ENCODE measurements at places on chromosomes 5 and 9.

GRCh38 chr9:101235105-101235866 lies 149.5 kb downstream of the BAAT start:
- DNase-seq: no peak

DNA sequence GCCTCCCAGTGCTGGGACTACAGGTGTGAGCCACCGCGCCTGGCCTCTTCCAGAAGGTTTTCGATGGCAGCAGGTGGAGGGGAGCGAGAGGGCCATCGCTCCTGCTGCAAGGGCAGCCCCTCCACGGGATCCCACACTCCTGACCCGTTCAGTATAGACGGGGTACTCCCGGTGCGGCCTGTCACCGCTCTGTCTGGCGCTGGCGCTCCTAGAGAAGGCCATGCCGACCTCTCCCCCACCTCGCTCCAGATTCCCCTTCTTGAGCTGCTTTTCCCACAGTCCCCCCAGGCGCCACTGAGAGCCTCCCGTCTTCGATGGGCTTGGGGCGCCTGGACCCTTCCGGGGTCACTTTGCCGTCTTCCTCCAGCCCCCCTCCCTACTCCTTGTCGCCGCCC lies 4.3 kb upstream of the SQSTM1 start:
- no peak for DNase-seq

GRCh38 chr5:9057406-9058000 lies 488.4 kb downstream of the SEMA5A start:
- DNase-seq: no peak

GRCh38 chr5:69035665-69036064 lies 58.1 kb upstream of the SLC30A5 start:
- no peak for DNase-seq

GRCh38 chr5:150789943-150790611 lies 11.5 kb downstream of the SMIM3 start:
- DNase-seq: peak; percentile 32

DNA sequence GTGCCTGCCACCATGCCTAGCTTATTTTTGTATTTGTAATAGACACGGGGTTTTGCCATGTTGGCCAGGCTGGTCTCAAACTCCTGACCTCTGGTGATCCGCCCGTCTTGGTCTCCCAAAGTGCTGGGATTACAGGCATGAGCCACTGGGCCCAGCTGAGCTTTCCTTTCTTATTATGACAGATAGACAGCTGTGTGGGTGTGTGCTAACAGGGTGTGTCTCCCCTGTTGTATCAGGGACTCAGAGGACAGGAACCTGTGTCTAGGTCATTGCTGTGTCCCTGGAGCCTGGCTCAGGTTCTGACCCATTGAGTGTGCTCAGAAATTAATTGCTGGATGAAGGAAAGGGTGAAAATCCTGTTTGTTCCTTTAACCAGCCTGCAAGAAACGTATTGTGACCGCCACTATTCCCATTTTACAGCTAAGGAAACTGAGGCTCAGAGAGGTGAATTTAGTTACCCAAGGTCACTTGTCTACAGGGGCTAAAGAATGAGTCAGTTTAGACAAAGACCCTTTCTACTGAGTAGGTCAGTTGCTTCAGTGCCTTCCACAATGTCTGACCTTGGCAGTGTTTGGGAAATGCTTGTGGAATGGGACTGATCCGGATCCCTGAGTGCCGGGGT lies 16.8 kb downstream of the NCS1 start:
- DNase-seq: no peak

DNA sequence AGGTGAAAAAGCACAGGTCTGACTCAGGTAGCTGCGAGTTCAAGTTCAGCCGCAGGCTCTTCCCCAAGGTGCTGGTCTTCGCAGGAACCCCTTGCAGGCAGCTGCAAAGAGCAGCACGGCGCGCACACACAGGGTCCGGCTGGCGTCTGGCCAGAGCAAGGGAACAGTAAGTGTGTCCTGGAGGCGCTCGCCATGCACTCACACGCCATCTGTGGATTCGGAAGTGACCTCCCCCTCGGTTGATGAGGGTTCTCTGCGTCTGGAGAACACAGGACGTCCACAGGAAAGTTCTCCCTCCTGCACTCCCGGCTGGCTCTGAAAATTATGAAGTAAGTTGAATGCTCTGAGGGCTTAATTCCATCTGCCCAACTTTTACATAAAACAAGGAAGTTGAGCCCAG lies 14.0 kb upstream of the EGFL7 start:
- DNase-seq: no peak

- no peak for DNase-seq
These were observed 41.5 kb downstream of the ANKRD55 start for GRCh38 chr5:56191656-56192055.

GRCh38 chr5:170353011-170353761 lies 36.0 kb downstream of the KCNMB1 start:
- DNase-seq: no peak

GRCh38 chr5:146301626-146302025 lies 37.0 kb upstream of the POU4F3 start:
- DNase-seq: no peak

DNA sequence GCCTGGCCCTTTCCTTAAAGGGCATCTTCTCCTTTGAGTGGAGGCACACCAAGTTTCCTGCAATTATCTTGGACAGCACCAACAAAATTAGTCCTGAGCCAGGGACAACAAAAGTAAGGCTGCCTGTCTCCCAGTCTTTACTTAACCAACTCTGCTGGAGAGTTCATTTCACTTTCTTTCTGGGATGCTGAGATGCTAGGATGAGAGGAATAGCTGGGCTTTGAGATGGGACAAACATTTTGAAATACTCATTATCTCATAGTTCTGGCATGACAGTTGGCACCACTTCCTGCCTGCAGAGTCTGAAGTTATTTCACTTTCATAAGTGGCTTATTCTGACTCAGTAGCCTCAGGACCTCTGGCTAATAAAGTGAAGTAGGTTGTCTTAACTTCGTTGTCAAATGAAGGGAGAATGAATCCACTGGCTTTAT lies 157.0 kb downstream of the C9orf152 start:
- DNase-seq: no peak

DNA sequence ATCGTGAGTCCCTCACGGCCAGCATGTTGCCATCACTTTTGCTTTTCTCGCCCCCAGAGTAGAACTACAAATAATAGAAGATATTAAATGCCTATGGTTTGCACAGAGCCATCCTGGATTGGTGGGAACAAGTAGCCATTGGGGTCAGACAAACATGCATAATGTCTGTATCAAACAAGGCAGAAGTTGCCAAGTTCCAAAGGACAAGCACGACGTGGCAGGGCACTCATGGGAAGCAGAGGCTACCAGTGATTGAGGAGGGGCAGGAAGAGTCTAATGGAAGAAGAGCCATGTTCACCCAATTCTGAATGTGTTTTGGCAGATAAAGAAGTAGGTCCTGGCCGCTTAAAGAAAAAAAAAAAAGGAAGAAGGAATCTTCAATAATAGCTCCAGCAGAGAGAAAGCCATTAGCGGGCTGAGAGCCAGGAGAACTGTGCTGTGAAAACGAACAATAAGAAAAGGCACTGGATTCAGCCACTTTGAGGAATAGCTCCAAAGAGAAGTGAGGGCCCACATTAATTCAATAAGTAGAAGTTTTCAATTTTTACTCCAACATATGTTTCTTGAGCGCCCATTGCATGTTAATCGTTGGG lies 153.7 kb upstream of the ADCY2 start:
- no peak for DNase-seq

DNA sequence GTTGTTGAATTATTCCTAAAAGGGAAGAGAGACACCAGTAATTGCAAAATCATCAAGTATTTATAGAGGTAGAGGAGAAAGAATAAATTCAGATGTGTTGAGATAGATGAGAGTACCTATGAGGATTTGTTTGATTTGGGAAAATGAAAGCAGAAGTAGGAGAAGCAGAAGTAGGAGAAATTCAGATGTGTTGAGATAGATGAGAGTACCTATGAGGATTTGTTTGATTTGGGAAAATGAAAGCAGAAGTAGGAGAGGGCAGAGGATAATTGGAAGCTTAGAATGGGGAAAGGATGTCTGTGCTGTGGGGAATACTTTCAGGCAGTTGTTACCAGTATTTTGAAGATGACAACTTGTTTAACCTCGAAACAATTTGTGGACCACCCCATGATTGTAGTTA lies 35.1 kb upstream of the ZCCHC7 start:
- DNase-seq: no peak

DNA sequence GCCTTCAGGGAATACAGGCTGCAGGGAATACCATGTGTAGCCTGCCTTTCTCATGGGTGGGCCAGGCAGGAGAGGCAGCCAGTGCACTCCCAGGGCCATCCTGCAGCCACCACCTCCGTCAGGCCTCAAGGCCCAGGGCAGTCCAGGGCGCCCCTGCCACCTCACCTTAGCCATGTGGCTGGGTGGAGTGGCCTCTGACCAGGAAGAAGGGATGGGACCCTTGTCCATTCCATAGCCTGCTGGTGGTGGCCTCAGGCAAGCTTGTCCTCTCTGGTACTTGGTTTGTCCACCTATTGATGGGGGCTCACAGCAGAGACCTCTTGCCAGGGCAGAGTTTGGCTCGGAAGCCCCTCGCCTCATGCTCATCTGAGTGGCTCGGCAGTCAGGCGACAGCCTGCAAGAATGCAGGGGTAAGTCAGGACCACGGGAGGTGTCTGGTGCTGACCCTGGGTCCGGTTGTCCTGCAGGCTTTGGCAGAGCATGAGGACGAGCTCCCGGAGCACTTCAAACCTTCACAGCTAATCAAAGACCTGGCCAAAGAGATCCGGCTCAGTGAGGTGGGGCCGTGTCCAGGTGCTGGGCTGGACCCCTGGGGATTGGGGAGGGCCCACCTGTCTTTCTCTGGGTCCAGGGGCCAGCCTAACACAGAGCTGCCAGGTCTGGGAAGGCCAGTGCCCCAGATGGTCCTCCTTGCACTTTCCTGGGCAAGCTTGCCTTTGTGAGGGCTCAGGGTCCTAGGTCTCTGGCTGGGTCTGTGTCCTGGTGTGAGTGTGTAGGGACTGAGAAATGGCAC lies 82.9 kb downstream of the PHF2 start:
- DNase-seq: no peak

GRCh38 chr5:3186736-3187405 lies 408.8 kb upstream of the IRX1 start:
- DNase-seq: no peak

- no peak for DNase-seq
These were observed 16.1 kb upstream of the ZNF462 start for GRCh38 chr9:106846857-106847256.

GRCh38 chr9:129109537-129109903 lies 1.1 kb downstream of the CRAT start:
- no peak for DNase-seq

DNA sequence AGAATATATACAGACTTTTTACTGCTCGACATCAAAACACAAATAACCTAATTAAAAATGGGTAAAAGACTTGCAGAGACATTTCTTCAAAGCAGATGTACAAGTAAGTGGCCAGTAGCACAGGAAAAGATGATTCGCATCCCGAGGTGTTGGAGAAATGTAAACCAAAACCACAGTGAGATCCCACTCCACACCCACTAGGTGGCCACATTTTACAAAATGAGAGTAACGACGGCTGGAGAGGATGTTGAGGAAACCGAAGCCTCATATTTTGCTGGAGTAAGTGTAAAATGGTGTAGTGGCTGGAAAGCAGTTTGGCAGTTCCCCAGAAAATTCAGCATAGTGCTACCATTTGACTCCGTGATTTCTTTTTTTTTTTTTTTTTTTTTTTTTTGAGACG lies 21.3 kb upstream of the GBGT1 start:
- DNase-seq: no peak

DNA sequence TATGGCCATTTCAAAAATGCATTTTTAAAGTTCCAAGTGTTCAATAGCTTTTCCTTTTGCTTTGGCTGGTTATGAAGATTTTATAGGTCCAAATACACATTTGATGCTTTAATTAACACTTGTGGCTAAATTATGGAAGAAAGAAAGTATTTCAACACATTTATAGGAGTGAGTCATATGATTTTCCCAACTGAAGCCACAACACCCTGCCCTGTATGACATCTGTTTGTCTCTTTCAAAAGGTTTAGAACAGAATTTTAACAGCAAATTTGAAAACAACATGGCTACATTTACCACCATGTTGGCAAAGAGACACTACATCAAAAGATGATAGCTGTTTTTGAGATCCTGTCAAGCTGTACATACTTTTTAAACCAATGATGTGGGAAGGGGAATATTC lies 99.4 kb downstream of the TMEM174 start:
- DNase-seq: no peak

DNA sequence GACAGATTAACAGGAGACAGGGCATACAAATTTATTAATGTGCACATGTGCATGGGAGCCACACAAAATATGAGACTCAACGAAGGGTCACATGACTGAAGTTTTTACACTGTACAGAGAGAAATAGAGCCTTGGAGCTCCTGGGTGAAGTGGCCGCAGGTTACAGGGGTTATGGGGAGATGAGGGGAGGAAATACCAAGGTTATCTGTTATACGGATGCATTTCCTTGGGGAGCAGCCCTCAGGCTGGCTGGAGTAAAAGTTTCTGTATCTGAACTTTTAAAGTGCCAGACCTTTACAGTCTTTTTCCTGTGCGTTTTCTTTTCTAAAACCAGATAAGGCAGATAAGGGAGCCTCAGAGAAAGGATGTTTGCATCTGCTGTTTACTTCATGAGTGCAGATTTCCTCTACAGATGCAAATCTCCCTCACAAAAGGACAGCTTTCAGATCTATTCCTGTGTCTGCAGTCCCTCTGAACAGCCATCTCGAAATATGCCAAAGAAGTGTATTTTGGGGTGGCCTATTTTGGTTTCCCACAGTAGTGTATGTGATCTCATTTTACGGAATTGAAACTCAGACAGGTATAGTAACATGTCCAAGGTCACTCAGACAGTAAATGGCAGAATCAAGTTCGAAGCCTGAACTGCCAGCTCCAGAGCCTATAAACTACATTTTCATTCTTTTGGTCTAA lies 139.3 kb upstream of the FBXL17 start:
- no peak for DNase-seq

GRCh38 chr9:106587042-106587441 lies 275.9 kb upstream of the ZNF462 start:
- no peak for DNase-seq

- no peak for DNase-seq
These were observed 25.1 kb upstream of the LPAR1 start for GRCh38 chr9:111063332-111063731.

- no peak for DNase-seq
These were observed 512.9 kb downstream of the EFNA5 start for GRCh38 chr5:107157809-107158208.

DNA sequence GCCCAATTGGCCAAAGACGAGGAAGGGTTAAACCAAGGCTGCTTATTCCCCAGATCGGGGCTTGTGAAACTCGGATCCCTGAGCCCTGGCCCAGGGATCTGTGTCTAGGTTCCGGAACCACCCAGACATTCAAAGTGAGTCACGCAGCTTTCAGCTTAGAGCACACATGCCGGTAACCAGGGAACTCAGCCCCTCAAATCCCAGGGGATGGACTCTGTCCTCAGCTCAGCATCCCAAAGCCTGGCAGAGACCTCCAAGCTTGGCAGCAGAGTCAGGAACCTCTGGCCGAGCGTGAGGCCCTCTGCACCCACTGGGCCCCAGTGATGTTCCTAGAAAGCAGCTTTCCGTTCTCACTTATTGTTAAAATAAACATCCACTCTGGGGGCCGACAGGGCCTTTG lies 5.1 kb downstream of the PNPLA7 start:
- no peak for DNase-seq
